Endodermal cell (in vitro differentiated cells): ENCODE measurements at places on chromosomes 3 and 15.

GRCh38 chr3:111568911-111569310 is 26.2 kb downstream of the ZBED2 start:
- no peak for DNase-seq

DNA sequence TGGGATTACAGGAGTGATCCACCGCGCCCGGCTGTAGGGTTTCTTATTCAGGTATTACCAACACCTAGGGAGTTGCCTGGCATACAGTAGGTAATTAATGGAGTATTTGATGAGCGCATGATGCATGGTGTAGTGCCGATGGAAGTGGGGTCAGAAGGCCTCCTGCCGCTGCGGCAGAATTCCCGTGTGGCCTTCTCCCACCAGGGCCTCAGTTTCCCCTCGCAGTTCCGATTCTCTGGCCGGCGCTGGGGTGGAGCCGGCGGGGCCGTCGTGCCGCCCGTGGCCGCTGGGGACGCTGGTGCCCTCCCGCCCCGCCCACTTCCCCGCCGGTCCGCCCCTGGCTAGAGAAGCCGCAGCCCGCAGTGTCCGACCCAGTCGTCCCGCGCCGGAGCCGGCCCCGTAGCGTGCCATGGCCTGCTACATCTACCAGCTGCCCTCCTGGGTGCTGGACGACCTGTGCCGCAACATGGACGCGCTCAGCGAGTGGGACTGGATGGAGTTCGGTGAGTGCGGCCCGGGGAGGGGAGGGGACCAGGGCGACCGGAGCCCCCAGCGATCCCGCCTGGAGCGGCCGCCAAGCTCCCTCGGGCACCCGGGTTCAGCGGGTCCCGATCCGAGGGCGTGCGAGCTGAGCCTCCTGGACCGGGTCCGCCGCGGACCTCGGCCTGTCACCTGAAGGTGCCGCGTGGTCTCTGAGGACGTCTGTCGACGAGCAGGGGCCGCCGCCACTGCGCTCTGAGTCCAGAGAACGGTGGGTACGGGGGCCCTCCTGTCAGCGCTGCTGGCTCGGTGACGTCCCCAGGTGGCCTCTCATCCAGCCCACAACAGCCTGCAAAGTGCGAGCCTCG is at the start of gene IRAK2:
Gene IRAK2 (plus strand): TSS at position 374 of the 848 bp plus-strand sequence. CDS start 36 bp downstream, at position 410.
- DNase-seq: peak; percentile 91

- DNase-seq: no peak
Measured at GRCh38 chr3:63124090-63124489, 154.0 kb upstream of the SYNPR start.

DNA sequence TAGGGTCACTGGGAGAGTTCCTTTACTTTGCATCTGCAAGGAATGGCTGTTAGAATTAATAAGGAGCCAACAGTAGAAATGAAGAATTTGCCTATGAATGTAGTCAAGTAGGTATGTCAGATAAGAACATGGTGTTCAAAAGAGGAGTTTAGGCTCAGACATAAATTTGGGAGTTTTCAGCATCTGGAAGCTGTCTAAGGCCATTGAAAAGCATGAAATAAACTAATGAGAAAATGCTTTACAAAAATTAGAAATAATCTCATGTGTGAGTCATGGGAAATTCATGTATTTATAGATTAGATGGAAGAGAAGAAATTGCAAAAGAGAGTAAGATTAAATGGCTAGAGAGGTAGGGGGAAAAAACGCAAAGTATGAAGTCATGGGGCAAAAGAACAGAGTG is 201.9 kb downstream of the DIPK2A start:
- DNase-seq: no peak

GRCh38 chr3:130316169-130316568 is 29.3 kb upstream of the COL6A5 start:
- DNase-seq: peak; percentile 49

GRCh38 chr3:30042916-30043555 is 563.4 kb upstream of the TGFBR2 start:
- DNase-seq: peak; percentile 43

DNA sequence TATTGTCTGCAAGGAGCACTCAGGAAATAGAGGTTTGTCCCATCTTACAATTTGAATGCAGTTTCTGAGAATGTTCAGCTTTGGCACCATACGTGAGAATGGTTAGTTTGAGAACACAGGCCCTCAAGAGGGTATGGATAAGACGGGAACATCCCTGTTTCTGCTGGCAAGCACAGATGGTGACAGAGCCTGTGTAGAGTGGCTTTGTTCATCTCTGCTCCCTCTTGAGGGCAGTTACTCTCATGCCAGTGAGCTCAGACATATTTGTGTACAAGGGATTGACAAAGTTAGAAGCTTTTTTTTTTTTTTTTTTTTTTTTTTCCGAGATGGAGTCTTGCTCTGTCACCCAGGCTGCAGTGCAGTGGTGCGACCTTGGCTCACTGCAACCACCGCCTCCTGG is 71.5 kb upstream of the FILIP1L start:
- DNase-seq: no peak

DNA sequence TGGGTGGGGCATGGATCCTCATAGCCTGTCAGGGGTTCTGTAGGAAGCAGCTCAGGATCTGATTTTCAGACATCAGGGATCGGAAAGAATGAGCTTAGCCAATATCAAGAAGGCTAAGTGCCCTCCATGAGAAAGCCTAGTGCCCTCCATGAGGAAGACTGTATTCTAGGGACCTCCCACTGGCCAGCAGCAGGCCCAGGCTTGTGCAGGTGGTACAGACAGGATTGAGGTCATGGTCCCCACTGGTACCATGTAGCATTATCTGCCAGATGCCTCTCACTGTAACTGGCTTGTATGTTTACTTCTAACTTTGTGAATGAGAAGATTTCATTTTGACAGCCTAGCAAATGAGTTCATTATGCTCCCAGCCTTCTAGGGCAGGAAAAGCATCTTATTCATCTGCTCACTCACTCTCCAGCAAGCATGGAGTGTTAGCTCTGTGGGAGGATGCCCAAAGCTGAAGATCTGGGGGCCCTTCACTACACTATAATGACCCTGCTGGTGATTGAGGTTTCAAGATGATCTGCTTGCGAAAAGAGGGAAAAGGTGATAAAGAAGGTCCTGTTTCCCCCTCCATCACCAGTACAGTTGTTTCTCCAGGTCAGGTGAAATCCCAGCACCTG is 7.5 kb downstream of the EPHB1 start:
- no peak for DNase-seq

GRCh38 chr3:155548195-155548594 is 196.7 kb downstream of the PLCH1 start:
- no peak for DNase-seq

GRCh38 chr3:46844881-46845312 is 18.3 kb downstream of the MYL3 start:
- DNase-seq: no peak

DNA sequence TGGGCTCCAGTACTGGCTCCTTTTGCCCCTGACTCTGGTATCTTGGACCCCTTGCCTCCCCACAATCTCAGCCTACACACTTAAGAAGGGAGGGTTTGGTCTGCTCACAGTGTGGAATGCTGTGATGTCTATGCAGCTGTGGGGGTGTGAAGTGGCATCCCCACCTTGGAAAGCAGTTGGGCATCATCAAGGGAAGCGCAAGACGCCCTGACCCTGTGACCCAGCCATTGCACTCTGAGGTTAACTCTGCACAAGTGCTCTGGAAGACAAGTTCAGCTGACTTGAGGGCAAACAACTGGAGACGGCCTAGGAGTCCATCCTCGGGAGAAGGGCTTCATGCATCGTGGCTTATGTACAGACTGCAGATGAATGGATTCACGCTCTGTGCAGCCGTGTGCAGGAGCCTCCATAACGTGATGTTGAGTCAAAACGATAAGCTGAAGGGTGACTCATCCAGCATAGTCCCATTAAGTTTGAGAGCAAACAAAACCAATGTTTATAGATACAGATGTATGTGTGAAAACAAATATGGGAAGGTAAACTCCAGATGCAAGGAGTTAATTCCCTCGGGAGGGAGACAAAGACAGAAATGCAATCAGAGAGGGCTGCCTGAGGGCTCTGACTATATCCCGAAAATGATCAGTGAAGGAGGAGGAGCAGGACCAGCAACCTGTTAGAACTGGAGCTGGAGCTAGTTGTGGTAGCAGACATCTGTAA is 86.8 kb downstream of the LSM3 start:
- no peak for DNase-seq

DNA sequence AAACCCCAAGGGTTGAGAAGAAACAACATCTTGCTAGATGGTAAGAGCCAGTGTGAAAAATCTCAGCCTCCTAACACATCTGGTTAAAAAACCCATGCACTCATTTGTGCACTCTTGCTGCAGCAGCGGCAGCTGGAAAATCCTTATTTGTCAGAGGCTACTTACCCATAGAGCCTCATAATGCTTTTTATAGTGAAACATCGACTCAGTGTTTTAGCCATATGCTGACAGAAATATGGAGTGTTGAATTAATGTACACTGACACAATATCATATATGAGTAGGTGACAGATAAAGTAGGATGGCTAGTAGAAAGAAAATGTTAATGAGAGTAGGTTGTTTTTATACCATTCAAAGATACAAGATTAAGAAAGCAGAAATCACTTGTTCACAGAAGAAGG is 13.0 kb downstream of the SLC9A9 start:
- DNase-seq: no peak

DNA sequence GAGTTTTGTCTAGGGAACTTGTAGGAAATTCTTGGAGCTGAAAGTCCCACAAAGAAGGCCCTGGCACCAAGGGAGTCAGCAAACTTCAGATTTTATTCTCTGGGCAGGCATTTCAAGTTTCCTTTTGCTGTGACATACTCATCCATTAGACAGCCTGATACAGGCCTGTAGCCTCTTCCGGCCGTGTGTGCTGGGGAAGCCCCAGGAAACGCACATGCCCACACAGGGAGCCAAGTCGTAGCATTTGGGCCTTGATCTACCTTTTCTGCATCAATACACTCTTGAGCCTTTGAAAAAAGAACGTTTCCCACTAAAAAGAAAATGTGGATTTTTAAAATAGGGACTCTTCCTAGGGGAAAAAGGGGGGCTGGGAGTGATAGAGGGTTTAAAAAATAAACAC is 15.0 kb downstream of the TIGIT start:
- no peak for DNase-seq

DNA sequence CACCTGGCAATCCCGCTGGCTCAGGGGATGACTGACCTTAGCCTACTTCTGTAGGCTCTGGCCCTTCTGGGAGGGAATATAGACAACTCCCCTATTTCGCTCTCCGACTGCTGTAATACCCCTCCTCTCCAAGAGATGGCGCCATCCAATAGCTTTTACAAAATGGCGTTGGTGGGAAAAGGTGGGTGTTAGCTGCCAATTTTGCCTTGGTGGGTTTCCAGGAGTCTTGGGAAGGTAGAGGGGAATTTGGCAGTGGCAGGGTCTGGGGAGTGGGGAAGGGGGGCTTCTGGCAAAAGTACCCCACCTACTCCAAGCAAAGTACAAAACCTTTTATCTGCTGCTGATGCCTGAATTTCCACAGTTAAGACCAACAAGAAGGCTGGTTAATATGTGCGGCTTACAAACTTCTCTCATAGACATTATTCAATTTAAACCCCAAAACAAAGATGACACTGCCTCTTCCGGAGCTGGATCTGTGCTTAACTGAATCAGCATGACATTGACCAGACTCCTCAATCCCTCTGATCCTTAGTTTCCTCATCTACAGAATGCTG is 62.1 kb downstream of the RASGRF1 start:
- peak; percentile 91 for DNase-seq

DNA sequence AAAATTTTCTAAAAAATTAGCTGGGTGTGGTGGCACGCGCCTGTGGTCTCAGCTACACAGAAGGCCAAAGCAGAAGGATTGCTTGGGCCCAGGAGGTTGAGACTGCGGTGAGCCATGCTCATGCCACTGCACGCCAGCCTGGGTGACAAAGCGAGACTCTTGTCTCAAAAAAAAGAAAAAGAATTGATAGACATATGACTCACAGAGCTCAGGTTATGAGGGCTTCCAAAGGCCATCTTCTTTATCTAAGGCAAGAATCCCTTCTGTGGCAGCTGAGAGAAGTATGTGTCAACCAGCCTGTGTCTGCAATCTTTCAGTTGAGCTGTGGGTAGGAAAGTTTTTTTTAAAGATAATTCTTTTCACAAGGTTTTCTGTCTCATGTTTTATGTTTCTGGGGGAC is 53.9 kb downstream of the MRPS25 start:
- no peak for DNase-seq

DNA sequence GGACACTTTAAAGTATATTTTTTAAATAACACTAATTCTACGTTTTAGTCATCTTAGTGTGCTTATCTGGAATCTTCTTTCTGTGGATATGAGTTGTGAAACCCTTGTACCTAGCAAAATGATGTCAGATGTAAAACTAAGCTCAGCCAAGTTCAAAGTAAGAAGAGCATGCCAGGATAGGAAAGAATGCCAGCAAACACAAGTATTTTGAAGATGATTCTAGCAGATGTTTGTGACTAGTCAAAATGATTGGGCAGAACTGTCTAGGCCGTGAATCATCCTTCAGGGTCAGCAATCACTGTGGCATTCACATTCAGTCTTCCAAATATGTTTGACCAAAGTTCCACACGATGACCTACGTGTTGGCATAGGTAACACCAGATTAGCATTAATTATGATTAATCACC is 5.4 kb upstream of the PLOD2 start:
- no peak for DNase-seq

GRCh38 chr3:13016083-13016720 is 57.0 kb downstream of the IQSEC1 start:
- DNase-seq: peak; percentile 67

DNA sequence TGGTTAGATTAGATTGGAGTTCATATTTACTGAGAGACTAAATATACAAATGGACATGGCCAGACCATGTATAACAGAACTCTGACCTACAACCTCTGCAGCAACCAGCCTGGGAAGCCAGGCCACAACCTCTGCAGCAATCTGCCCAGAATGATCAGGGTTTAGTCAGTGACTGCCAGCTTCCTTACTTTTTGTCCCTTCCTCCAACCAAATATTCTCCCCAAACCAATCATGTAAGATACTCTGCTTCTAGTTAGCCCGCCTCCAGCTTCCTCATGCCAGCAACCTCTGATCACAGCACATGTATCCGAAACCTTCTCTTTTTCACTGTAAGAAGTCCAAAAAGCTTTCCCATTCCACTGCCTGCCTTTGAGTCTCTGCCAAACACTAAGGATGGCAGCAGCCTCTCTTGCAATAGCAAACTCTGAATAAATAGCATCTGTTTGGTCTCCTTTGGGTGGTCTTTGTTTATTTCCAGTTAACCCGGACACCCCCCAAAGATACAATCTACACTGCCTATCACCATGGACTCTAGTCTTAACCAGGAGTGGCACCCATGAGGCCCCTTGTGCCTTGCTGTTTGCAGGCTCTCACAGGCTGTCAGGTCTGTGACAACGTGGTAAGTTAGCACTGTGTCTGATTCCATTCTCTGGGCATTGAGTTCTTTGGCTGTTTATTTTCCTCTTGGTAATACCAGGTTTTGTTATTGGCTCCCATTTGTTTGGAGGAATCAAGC is 102.2 kb downstream of the ERC2 start:
- DNase-seq: no peak

DNA sequence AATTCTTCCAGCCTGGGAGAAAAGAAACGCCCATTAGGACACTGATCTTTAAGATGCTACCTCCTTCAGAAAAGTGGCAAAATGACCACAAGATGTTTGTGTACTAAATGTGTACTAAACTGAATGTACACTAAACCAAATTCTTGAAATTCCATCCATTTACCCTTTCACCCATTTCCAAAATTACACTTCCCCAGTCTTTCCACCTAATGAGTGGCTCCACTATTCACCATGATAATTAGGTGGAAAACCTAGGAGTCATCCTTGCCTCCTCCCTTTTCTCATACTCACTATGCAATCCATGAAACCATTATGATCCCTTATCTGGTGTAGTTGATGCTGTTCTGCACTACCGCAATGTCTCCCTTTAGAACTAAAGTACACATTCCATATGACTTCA is 452.1 kb upstream of the THBS1 start:
- DNase-seq: no peak
